Panc1 (cell line): ENCODE measurements at places on chromosomes 12 and 14. TPM values are rescaled to one million over a fixed set of nuclear protein-coding genes. Genes with fewer than 3 reads are reported as not detected.

The COX8C gene
- not detected for total RNA-seq

The PTPN21 gene
- total RNA-seq: 15.0 TPM

The OR4Q3 gene
- total RNA-seq: not detected

The DGKA gene
- total RNA-seq: 7.6 TPM

The OR6C3 gene
- not detected for total RNA-seq

- no peak for DNase-seq
- no peaks in the 10 kb centered on the region for H3K36me3 ChIP-seq
- peak overlapping the region; percentile 39 for H3K4me3 ChIP-seq
- no peak overlapping the region for H3K27ac ChIP-seq
- H3K27me3 ChIP-seq: peaks cover 30% of the 10 kb centered on the region
Measured at GRCh38 chr12:116880213-116880816, 926 bp downstream of the HRK start.

DNA sequence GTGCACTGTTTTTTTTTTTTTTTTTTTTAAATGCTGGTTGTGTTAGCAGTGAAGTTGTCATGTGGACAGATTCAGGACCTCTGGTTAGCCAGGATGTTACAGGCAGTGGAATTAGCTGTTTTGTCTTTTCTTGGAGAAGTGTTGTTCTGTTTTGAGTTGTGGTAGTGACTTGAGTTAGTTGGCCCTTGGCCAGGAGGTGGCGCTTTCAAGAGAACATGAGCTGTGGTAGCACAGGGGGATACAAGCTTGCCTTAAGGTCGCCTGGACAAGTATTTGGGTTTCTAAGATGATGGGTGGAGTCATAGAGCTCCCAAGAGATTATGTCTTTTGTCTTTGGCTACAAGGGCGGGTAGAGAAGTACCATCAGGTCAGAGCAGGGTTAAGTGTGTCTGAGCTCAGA, 33.3 kb upstream of the CCDC198 start:
- DNase-seq: no peak
- no peaks in the 10 kb centered on the region for H3K36me3 ChIP-seq
- no peak overlapping the region for H3K27ac ChIP-seq
- H3K27me3 ChIP-seq: no peaks in the 10 kb centered on the region
- H3K4me1 ChIP-seq: no peaks in the 10 kb centered on the region

GRCh38 chr12:88960213-88960878, 380.1 kb upstream of the KITLG start:
- no peak overlapping the region for H3K27ac ChIP-seq
- no peaks in the 10 kb centered on the region; the same call in 1 of the 2 replicates for H3K4me1 ChIP-seq
- H3K4me3 ChIP-seq: no peak overlapping the region
- no peak for DNase-seq
- no peaks in the 10 kb centered on the region; the same call in 1 of the 2 replicates for H3K36me3 ChIP-seq

DNA sequence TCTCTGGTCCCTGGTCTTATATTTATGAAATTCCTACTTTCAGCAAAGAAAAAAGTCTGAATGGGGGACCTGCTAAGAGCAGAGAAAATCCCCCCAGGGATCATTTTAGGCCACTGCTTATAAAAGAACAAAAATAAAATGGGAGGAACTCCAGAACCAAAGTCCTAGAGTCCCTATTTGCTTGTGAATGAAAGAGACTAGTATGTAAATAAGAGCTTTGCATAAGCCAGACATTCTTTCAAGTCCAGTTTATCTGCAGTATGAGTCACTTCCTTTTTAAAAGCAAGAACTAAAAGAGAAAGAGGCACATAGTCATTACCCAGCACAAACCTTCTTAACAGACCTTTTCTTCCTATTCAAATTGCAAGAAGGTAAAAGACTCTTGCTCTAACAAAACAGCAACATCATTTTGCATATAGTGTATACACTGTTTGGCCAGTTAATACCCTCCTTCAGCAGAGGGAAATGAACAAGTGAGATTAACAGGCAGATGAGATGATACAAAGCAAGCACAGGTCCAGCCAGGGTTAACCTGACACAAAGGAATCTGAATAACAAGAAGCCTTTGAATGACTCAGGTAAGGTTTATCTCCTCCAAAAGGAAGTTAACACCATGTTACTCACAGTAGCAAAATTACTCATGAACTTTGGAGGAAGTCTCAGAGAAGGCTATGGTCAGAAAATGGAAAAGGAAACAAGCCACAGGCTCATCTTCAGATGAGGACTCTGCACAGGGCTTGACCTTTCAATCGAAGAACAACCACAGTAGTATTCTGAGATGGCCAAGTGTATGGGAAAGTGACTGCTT, 87.3 kb downstream of the PHLDA1 start:
- H3K27ac ChIP-seq: peak overlapping the region; percentile 99
- DNase-seq: peak; percentile 88
- H3K27me3 ChIP-seq: no peaks in the 10 kb centered on the region
- peaks cover 34% of the 10 kb centered on the region for H3K4me1 ChIP-seq

DNA sequence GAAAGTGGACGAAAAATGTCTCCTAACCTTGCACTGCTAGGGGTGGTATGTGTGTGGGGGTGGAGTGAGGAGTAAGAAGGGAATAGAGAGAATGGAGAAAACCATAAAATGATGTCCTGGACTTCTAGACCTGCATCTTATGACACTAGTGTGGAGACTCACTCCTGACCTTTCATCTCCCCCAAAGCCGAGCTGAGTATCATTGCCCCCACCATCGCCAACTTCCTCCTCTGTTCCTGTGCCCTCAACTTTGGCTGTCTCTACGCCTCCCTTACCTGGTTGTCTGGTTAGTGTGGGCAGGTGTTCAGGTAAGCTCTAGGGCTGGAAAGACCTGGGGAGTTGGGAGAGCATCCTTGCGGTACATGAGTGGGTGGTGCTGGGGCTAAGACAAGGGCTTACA, 4.5 kb upstream of the KLHL33 start:
- H3K27me3 ChIP-seq: no peaks in the 10 kb centered on the region
- no peaks in the 10 kb centered on the region for H3K36me3 ChIP-seq
- no peak overlapping the region for H3K27ac ChIP-seq
- no peak for DNase-seq

DNA sequence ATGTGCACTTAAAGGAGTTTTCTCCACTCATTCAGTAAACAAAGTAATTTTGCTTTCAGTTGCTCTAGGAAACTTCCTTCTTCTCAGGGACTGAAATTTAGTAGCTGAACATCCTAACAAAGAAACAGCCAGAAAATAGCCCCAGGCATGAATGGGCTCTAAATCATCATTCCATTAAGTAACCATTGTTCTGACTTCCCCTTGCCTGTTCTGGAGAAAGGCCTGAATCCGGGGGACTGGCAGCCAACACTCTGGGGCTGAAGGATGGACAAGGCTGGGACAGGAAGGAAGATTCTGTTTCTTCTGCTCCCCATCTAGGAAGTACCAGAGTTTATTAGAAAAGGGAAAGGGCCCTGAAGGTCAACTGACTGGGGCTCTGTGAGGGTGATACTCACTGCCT, 104.5 kb downstream of the ESRRB start:
- H3K4me1 ChIP-seq: no peaks in the 10 kb centered on the region
- H3K4me3 ChIP-seq: no peak overlapping the region
- no peak overlapping the region for H3K27ac ChIP-seq
- DNase-seq: no peak
- no peaks in the 10 kb centered on the region for H3K36me3 ChIP-seq
- H3K27me3 ChIP-seq: no peaks in the 10 kb centered on the region

GRCh38 chr12:81597928-81598604, 161.1 kb downstream of the PPFIA2 start:
- no peak overlapping the region for H3K27ac ChIP-seq
- no peaks in the 10 kb centered on the region for H3K27me3 ChIP-seq
- H3K4me3 ChIP-seq: no peak overlapping the region

GRCh38 chr14:105313381-105314286, 914 bp upstream of the PACS2 start:
- DNase-seq: no peak
- H3K4me1 ChIP-seq: peaks cover 12% of the 10 kb centered on the region
- peak overlapping the region; percentile 70 for H3K27ac ChIP-seq
- peak overlapping the region; percentile 39 for H3K4me3 ChIP-seq
- no peaks in the 10 kb centered on the region; the same call in 1 of the 2 replicates for H3K36me3 ChIP-seq
- no peaks in the 10 kb centered on the region for H3K27me3 ChIP-seq

GRCh38 chr12:50258167-50258551, 25.2 kb downstream of the LIMA1 start:
- H3K27ac ChIP-seq: peak overlapping the region; percentile 73
- H3K27me3 ChIP-seq: no peaks in the 10 kb centered on the region
- H3K4me1 ChIP-seq: peaks cover 85% of the 10 kb centered on the region
- no peaks in the 10 kb centered on the region for H3K36me3 ChIP-seq
- H3K4me3 ChIP-seq: no peak overlapping the region
- no peak for DNase-seq

DNA sequence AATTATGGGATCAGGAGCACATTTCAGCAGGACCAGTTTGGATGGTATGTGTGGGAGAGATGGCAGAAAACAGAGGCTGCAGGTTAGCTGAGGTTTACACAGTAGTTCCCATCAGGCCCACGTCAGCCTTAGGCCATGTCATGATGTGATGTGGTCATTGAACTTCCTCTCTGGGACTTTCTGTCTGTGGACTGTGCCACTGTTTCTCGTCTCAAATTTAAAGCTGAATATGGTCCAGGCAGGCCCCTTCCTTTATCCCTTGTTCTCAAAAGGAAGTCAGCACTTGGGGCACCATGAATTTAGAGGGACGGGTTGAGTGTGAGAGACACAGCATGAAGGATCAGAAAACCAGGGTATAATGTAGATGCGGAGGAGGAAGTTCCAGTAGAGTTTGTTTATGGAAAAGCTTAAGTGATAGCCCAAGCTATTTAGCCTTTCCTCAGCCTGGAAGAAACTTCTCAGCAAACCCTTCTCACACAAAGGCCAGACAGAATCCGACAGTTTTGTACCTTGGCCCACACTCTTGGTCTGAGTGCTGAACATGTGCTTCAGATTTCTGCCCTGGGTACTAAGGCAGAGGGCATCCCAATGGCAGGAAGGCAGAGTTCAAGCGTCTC, 3.6 kb upstream of the IGFBP6 start:
- no peak overlapping the region for H3K27ac ChIP-seq
- peaks cover 12% of the 10 kb centered on the region for H3K4me1 ChIP-seq
- H3K36me3 ChIP-seq: no peaks in the 10 kb centered on the region
- no peak overlapping the region for H3K4me3 ChIP-seq
- no peaks in the 10 kb centered on the region for H3K27me3 ChIP-seq

- H3K4me3 ChIP-seq: no peak overlapping the region
- DNase-seq: no peak
- no peak overlapping the region for H3K27ac ChIP-seq
- no peaks in the 10 kb centered on the region for H3K4me1 ChIP-seq
Measured at GRCh38 chr12:20040831-20041230, 327.5 kb upstream of the PDE3A start.

GRCh38 chr12:24595652-24596235, 353.2 kb downstream of the BCAT1 start:
- H3K27me3 ChIP-seq: no peaks in the 10 kb centered on the region
- no peaks in the 10 kb centered on the region for H3K4me1 ChIP-seq
- no peaks in the 10 kb centered on the region for H3K36me3 ChIP-seq
- no peak for DNase-seq
- H3K27ac ChIP-seq: no peak overlapping the region

DNA sequence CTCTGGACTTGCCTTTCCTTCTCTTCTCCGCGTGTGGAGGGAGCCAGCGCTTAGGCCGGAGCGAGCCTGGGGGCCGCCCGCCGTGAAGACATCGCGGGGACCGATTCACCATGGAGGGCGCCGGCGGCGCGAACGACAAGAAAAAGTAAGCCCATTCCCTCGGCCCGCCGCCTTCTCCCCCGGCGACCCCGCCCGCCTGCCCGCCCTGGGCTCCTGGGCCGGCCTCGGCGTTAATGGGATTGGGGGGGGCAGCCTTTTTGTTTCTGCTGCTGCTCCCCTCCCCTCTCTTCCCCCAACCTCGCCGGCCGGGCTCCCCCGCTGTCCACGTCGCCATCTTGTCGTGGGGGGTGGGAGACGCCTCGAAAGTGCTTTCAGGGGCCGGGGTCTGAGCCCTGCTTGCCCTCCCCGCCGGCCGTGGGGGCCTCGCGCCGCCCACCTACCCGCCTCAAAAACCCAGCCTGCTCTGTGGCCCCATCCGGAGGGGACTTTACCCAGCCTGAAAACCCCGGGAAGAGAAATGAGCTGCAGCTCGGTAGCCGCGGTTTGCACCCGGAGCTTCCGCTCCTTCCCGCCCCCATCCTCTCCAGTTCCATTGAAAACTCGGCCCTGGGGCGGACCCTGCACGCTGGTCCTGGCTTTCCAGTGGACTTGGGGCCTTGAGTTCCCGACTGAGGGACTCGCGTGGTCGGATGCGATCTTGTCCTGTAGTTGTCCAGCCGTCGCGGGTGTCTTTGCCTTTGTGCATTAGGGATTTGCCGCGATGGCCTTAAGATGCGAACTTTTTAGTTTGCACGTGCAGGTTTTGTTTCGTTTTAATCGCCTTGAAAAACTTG, 598 bp downstream of the HIF1A start:
- H3K4me1 ChIP-seq: peaks cover 15% of the 10 kb centered on the region
- no peaks in the 10 kb centered on the region for H3K27me3 ChIP-seq
- peaks cover 7% of the 10 kb centered on the region; the same call in 1 of the 2 replicates for H3K36me3 ChIP-seq
- DNase-seq: no peak
- peak overlapping the region; percentile 82 for H3K27ac ChIP-seq

- no peak overlapping the region for H3K27ac ChIP-seq
- H3K27me3 ChIP-seq: peaks cover 10% of the 10 kb centered on the region
- no peak overlapping the region for H3K4me3 ChIP-seq
- no peaks in the 10 kb centered on the region for H3K36me3 ChIP-seq
- no peak for DNase-seq
- H3K4me1 ChIP-seq: no peaks in the 10 kb centered on the region
Measured at GRCh38 chr12:25677232-25677937, 124.3 kb upstream of the LMNTD1 start.

DNA sequence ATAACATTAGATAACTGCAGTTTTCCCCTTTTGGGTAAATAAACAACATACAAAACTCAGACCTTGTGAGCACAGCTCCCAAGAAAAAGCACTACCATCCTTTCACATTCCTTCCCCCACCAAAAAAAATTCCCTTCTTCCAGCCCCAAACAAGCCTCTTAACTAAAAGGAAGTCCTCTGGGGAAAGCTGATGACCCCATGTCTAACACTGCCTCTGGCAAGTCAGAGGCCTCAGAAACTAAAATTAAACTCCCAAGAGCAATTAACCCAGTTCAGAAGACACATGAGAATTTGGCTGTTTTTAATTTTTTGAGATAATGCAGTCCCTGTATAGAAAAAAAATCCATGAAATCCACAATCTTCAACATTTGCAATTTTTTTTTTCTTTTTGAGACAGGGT, 127.7 kb downstream of the SPTSSA start:
- H3K4me3 ChIP-seq: no peak overlapping the region
- H3K27ac ChIP-seq: no peak overlapping the region
- H3K4me1 ChIP-seq: no peaks in the 10 kb centered on the region; the same call in 1 of the 2 replicates
- H3K36me3 ChIP-seq: no peaks in the 10 kb centered on the region
- no peak for DNase-seq

DNA sequence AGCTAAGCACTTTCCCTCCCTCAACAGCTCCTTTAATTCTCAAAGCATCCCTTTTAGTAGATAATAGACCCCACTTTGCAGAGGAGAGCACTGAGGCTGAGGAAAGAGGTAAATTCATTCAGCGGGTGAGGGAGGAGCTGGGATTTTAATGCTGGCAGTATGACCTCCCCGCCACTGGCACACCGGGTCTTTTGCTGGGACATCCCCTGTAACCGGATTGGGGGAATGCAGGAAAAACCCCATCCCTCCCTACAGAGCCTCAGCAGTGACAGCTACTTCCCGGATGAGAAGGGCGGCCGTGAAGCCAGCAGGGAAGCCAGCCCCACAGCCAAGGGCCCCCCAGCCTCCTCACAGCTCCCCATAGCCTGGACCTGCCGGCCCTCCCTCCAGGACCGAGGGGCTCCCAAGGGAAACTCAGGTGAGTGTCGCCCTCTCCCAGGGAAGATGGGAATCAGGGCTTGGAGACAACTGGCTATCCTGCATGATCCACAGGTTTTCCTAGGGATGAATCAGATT, 12.1 kb downstream of the ZBTB39 start:
- H3K27ac ChIP-seq: no peak overlapping the region
- H3K36me3 ChIP-seq: no peaks in the 10 kb centered on the region
- no peaks in the 10 kb centered on the region; the same call in 1 of the 2 replicates for H3K27me3 ChIP-seq
- no peak overlapping the region for H3K4me3 ChIP-seq
- H3K4me1 ChIP-seq: no peaks in the 10 kb centered on the region
